ENCODE measurements at places on chromosomes 3 and 15.

DNA sequence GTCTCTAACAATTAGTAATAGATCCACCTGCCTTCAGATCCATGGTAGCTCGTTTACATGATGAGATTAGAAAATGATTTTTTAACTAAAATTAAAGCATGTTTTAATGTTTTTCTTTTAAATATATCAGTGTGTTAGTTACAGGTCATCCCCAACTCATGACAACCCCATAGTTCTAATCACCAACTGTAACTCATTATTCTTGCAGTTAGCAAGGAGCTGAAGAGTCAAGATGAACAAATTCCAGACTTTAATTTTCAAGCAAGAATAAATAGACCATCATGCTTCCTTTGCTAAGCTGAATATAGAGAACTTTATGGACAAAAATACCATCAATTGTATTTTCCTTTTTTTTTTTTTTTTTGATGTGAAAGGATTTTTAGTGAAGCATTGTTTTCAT, 101.1 kb downstream of the TOP2B start:
- no peak for DNase-seq

- DNase-seq = no peak
These were observed 77.2 kb downstream of the IL1RAP start for GRCh38 chr3:190591080-190591479.

GRCh38 chr3:14534516-14535191, 5.5 kb downstream of the GRIP2 start:
- no peak for DNase-seq

DNA sequence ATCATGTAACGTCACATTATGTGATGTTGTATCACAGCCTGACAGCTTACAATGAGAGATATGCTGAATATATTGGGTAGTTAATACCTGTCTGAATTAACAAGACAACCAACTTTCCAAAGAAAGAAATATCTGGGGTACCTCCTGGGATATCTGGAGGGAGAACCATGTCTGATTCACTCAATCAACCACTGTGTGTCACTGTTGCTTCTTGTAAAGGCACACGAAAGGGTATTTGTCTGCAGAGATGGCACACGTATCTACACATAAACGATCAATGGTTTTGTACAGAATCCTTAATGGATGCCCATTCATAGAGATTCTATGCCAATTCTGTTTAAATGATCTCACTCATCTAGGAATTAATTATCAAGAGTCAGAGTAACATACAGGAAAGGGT, 252.1 kb upstream of the TMCO5A start:
- no peak for DNase-seq

DNA sequence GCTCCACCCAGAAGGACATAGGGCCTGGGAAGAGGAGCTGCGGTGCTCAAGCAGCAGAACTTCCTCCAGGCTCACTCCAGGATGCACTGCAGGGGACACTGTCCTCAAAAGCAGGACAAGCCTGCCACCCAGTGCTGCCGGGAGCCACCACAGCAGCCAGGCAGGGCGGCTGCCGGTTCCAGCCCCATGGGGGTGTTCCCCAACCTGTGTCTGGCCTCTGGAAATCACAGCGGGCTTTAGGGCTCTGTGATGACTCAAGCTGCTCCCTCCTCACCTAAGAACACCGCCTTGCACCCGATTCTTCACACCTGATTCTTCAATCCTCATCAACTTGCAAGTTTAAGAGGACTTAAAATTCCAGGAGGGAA, 71.9 kb upstream of the SLC6A11 start:
- DNase-seq = no peak

- DNase-seq = no peak
These were observed 114.2 kb downstream of the TNIK start for GRCh38 chr3:171346019-171346418.

- DNase-seq = no peak
These were observed 54.6 kb upstream of the ATOSA start for GRCh38 chr15:52733696-52734255.

DNA sequence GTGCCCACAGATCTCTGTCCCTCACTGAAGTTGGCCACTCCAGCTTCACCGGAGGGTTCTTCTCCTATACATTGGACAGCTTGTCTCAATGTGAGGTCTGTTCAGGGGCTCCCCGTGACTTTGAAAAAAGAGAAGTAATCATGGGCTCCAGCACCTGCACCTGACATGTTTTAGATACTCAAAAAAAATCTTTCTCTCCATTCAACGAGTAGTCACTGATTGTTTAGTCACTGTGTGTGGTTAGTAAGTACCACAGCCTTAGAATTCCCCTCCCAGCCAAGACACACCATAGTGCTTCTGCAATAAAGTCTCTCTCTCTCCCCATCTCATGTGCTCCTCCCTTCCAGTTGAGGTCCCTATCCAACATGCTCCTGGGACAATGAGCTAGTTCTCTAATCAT, 18.6 kb downstream of the CCR9 start:
- no peak for DNase-seq

- no peak for DNase-seq
These were observed 361.0 kb upstream of the NECTIN3 start for GRCh38 chr3:110710603-110711002.

DNA sequence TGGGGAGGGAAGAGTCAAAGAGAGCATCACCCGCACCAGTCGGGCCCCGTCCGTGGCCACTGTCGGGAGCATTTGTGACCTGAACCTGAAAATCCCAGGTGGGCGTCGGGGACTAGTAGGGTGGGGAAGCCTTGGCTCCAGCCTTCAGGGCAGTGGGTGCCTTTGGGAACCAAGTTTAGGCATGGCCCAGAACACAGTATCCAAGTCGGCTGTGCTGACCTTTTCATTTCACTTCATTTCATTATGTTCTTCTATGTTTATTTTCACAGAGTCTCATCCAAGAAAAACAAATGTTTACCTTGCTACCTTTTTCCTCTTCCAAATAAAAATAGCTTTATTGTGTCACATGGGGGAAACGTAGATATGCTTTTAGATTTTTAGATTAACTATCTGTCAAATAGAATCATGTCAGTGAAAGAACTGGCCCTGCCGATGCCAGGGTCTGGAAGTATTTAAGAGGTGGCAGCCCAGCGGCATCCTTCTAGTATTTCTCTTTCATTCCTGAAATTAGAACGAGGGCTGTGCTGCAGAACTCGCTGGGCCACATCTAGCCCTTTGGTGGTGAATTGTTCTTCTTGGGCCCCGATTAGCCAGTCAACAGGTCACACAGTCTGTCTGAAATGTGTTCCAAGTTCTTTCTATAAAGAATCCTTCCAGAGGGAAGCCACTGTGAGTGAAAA, 60.5 kb downstream of the DNASE1L3 start:
- no peak for DNase-seq

- DNase-seq = no peak
These were observed 10.4 kb downstream of the PODXL2 start for GRCh38 chr3:127639173-127640041.

DNA sequence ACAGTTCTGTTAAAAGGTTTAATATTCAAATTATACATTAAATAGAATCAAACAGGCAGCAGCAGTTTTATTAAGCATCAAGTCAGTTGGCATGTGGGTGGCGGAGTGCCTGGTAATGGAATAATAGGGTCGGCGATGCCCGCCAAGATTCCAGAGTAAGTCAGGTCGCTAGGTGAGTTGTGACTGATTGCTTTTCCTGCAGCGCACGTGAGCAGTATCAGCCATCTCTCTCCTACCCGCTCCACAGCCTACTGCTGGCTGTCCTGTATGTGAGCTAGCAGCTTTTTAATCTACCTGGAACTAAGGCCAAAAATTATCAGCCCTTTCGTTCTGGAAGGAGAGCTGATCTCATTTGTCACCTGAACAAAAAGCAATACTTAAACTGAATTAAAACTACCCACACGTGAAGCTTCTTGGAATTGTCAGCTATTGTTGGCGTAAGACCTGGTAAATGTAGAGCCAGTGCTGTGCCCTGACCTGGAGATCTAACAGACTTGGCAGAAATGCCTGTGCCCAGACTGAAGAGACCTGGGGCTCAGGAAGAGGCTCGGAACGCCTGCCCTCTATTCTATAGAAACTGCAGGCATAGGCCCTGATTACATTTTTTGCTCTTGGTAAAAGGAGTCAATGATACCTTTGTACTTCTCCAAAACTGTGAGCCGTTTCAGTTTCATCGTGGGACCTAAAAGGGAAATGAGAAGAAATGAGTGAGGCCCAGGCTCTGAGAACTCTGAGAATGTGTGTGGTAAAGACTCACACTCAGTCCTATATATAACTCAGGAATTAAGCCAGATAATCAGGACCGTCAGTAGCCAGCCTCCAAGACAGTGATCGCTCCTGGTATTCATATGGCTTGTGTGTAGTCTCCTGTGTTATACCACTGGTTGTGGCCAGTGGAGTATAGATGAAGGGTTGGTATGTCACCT, 21.9 kb downstream of the IDH3A start:
- no peak for DNase-seq

DNA sequence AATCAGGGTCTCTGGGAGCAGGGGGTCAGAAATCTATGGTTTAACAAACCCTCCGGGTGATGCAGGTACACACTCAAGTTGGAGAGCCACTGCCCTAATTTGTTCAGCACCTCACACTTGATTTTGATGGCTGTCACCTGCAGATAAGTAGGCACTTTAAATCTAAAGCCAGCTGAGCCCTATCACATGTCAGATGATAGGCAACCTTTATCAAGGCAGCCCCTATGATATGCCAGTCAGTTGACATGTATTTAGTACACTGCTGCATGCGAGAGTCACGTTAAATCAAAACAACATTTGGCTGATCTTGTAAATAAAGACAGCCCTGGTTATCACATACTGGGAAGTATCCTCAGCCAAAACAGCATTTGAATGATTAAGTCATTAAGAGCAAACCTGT, 104.4 kb upstream of the MCTP2 start:
- no peak for DNase-seq

DNA sequence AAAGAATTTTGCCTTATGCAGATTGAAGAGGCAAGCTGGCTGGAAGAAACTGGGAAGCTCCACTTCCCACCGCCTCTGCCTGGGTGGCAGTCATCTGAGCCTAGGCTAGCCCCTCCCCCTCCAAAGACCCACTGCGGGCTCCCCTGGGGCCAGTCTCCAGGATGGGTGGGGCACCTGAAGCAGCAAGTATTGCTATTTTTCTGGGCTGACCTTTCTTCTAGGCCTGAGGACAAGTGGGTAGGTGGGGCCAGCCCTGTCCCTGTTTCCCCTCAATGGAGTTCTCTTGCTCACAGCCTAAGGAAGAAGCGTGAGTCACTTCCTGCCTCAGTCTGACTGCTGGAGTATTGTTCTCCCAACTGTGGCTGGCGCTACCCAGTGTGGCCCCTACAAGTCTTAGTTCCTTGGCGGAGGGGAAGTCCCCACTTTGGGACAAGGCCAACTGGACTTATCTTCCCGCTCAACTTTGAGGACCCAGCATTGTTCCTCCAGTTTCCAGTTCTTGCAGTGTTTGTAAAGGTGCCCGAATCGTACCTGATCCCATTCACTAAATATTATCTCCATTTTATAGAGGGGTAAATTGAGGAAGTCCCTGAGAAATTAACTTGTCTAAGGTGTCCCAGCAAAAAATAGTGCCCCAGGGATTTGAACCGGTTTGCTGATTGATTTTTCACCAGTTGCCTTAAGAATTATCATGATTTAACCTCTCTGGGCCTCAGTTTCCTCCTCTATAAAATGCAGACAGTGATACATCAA, 1.4 kb downstream of the FURIN start:
- no peak for DNase-seq

DNA sequence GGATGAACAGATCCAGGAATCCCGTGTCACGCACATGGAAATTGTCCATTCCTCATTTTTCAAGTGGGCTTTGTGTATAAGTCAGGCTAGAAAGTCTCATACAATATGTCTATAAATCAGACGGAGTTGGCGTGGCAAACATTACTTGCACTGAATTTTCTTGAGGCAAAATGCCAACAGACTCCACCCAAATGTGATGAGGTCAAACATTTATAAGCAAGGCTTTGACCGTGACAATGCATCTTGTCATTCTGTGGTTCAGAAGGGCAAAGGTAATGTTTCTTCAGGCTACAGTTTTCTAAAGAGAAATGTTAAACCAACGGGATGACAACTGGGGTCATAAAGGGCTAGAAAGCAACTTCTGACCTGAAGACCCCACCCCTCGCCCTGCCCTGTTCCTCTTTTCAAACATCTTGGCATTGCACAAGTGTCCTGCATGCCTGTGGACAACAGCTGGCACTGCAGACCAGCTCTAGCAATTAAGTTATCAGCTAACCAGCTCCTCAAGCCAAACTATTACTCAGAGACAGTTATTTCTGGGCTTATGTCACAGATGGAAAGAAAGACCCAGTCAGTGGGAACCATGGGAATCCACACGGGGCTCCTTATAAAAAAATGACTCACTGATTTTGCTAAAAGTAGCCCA, 36.5 kb upstream of the SPTBN5 start:
- no peak for DNase-seq

- DNase-seq = peak; percentile 51
These were observed 1097.1 kb downstream of the ROBO1 start for GRCh38 chr3:78670746-78671145.

DNA sequence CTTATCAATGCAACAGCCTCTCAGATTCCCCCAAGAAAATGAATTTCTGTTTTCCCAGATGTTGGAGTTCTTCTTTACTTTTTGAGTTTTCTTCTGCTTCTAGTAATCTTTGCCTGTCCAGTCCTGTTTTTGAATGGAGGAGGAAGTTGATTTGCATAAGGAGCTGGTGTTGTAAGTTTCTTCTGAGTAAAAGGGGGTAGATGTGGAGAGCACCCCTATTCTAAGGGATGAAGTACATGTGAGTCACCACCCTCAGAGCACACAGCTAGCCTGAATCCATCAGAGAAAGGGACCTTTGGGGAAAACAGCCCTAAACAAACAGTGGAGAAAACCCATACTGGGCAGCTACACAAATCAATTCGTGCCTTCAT, 34.5 kb downstream of the ACAA1 start:
- no peak for DNase-seq

DNA sequence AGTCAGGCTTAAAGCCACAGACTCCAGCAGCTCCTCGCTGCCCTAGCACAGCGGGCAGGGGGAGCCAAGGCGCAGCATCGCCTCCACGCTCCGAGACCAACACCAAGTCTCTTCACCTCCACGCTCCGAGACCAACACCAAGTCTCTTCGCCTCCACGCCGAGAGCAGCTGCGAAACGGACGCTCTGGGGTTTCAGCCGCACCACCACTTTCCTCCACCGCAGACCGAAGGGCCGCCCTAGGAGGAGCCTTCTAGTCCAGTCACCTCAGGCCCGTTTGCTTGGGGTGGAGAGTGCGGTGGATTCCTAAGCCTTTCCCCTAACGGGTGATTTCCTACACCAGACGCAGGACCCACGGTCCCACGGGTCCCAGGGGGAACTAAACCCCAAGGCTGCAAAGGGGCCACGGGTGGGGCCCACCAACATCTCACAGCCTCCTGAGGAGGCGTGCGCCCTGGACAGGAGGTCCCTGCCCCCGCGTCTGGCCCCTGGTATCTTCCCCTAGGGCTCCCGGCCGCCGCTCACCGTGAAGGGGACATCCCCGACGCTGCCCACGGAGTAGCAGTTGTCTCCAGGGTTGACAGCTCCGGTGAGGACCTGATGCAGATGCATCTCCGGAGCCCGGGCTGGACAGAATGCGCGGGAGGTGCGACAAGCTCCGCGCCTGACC, 501 bp downstream of the DMXL2 start:
- peak; percentile 48 for DNase-seq

DNA sequence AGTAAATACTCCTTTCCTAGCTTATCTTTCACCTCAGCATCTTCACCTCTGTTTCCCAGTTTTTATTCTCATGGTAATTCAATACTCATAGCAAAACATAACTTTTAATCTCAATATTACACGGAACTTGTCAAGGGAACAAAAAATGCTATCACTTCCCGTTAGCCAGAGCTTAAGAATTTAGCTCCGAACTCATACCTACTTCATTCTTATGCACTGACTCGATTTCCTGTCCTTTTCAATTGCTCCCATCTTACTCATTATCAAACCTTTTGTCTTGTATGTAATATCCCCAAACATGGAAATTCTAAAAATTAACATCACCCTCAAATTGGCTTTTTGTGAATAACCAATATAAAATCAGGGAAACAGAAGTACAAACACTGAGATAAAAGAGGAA, 28.2 kb downstream of the MYEF2 start:
- DNase-seq = no peak

All from muscle of arm (tissue), 14 donors.